ENCODE measurements at places on chromosomes 13 and 19. TPM values are rescaled to one million over a fixed set of nuclear protein-coding genes. Genes with fewer than 3 reads are reported as not detected.
A peak's percentile ranks its signal among the peaks of the same experiment; 100 is the strongest.

DNA sequence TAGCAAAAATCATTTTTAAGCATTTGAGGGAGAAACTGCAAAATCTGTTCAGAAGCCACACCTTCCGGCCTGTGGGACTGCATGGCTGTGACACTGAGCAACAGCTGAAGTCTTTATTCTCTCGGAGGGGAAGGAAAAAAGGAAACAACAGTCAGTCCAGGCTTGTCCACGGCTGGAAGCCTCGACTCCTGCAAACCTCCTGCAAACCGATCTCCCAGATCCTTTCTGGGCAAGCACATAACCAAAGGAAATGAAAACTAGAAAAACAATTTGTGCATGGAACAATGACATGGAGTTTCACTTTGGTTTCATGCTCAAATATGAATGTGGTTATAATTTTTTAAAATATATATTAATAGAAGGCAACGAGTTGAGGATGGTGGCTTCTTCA lies 1.0 kb downstream of the COL4A1 start:
- DNase-seq = no peak

DNA sequence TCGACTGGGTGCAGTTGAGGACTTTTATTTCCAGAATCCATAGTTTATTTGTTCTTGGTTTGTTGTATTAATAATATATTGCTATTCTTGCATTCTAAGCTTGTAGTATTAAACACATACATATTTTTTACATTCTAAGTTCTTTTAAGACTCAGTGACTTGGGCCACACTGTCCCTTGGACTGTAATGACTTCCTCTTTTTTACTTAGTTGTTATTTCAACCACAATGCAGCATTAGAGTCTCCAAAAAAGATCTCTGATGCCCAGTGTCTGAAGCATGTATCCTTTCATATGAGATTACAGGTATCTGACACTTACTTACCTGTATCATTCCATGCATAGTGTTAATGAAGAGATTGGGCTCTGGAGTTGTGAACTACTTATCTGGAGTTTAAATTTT lies 864.9 kb upstream of the PCDH20 start:
- no peak for DNase-seq

- DNase-seq = peak; percentile 5
Observed at GRCh38 chr13:86840250-86841191, 830.6 kb upstream of the SLITRK5 start.

- no peak for DNase-seq
Observed at GRCh38 chr13:73547239-73547638, 488.4 kb downstream of the KLF5 start.

- no peak for DNase-seq
Observed at GRCh38 chr13:48819376-48819775, 156.3 kb upstream of the FNDC3A start.

DNA sequence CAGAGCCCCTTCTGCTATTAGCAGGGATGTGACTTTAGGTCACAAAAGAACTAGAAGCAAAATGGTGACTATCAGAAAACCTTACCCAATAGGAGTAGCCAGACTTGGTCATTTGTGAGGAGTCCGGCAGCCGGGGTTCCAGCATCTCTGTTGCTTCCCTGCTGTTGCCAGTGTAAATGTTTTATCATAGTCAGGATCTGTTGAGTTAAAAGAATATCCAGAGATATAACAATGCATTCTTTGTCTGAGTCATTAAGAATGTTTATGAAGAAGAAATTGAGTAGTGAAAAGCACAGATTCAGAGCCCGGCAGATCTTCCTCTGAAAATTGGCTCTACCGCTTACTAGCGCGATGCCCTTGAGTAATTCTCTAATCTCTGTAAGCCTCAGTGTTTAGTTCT lies 84.2 kb downstream of the COL4A2 start:
- DNase-seq = no peak

- no peak for DNase-seq
Observed at GRCh38 chr19:32101206-32101605, 244.2 kb upstream of the ZNF507 start.

DNA sequence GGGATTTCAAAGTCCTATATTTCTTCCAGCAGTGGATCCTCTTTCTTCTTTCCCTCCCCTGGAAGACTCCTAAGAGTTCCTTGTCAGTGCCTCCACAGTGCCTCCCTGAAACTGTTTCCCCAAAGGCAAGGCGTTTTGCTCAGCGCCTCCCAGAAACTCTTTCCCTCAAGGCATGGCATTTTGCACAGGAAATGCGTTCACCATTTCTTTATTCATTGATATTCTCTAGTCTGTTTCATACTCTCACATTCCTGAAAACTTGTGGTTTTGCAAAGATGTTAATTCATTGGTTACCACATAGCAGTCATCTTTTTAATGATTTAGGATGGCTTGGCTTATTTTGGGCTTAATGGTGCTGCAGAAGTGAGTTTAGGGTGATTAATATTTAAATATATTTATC lies 177.3 kb upstream of the SLC10A2 start:
- DNase-seq = no peak

- DNase-seq = peak; percentile 82
Observed at GRCh38 chr19:54473071-54473891, at the start of gene CDC42EP5. Gene CDC42EP5, minus strand, starts transcription at chr19:54473296. Its CDS starts 7,749 bp downstream, at chr19:54465547.

DNA sequence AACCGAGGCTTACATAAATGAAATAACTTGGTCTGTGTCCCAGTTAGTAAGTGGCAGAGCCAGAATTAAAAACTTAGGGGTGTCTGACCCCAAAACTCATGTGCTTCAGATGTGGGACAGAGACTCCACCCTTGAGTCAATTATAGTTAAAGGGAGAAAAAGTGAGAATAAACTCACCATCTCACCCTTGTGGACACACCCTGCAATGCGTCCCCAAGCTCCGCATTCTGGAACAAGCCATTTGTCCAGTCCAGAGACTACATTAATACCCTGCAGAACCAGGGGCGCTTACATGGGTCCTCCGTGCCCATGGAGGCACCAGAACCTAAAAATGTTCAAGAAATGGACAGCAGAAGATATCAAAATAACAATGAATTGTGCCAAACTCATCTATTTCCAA lies 207.0 kb upstream of the ZNF507 start:
- peak; percentile 30 for DNase-seq

DNA sequence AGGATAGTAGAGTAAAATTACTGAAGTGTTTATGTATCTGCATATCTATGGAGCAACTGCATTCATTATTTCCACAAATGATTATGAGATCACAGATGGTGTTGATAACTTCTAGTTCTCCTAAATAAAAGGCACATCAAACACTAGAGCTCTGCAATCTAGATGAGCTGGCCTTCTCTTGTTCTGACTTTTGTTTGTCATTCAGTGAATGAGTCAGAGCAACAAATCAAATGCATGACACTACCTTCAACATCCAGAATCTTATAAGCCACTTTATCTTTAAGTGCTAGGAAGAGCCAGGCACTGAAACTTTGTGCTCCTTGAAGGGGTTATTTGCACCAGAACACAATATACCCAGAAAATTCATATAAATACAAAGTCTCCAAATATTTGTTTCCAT lies 456.0 kb downstream of the PCDH17 start:
- no peak for DNase-seq

FXYD1 gene
- total RNA-seq = 6.1 TPM

CACNA1A gene
- total RNA-seq = 2.8 TPM

MARCHF2 gene
- total RNA-seq = 47.8 TPM

ZNF628 gene
- total RNA-seq = 5.8 TPM

ZNF729 gene
- not detected for total RNA-seq
